Panc1 (cell line): ENCODE measurements at places on chromosomes 16 and 17.

DNA sequence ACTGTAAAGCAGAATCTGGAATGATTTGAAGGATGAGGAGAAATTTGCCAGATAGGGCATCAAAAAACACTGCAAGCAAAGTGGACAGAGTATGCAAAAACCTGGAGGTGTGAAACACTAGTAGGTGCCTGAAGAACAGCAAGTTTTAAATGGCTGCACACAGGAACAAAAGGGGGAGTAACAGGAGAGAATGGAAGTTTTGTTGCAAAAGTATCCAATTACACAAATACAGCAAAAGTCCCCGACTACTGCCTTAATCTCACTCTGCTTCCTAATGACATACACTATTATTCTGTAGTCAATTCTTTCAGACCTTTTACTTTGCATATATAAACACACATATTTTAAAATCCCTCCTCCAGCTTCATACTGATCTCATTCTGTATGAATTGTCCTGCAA lies 1.5 kb downstream of the HEATR6 start:
- DNase-seq, result no peak

DNA sequence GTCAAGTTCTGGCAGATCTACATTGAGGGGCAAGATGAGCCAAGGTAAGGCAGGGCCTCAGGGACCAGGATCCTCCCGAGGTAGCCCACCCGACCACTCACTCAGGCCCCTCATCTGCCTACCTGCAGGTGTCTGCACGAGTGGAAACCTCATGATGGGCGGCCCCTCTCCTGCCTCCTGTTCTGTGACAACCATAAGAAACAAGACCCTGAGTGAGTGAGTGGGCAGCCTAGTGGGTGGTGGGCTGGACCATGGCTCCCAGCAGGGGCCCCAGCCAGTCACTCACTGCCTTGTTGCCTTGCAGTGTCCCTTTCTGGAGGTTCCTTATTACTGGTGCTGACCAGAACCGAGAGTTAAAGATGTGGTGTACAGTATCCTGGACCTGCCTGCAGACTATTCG lies 5.4 kb downstream of the EDC4 start:
- DNase-seq, result no peak

GRCh38 chr16:70749681-70750601 lies 51.0 kb downstream of the VAC14 start:
- DNase-seq, result no peak

- DNase-seq, result no peak
These were observed 597.9 kb downstream of the KCNJ2 start for GRCh38 chr17:70767102-70767701.

DNA sequence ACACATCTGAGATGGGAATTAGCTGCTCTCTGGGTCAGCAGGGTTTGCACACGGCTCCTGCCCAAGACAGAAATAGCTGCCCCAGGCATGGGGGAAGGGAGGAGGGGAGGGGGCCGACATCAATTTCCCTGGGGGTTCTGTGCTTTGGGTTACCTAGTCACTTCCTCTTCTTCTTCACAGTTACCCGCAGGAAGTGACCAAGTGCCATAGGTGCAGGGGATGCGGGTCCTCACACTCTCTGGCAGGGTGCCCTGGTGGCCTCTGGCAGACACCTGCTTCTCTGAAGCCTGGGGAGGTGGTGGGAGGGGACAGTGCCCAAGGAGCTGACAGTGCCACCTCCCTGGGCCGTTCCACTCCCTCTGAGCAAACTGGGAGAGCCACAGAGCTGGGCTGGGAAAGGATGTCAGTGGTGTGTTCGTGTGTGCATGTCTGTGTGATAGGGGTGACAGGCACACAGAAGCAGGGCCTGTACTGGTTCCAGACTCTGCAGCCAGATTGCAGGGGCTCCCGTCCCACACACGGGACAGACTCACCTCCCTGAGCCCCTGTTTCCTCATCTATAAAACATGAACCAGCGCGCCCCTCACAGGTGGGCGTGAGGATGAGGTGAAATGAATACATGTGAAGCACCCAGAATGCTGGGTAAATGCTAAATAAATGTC lies 18.2 kb downstream of the SCN4A start:
- DNase-seq, result no peak

GRCh38 chr17:50690887-50691549 lies 16.7 kb downstream of the ANKRD40 start:
- DNase-seq, result no peak

- no peak for DNase-seq
These were observed 563 bp downstream of the METRNL start for GRCh38 chr17:83079766-83080578.

- DNase-seq, result no peak
These were observed 70.2 kb downstream of the CYLD start for GRCh38 chr16:50812046-50812445.

DNA sequence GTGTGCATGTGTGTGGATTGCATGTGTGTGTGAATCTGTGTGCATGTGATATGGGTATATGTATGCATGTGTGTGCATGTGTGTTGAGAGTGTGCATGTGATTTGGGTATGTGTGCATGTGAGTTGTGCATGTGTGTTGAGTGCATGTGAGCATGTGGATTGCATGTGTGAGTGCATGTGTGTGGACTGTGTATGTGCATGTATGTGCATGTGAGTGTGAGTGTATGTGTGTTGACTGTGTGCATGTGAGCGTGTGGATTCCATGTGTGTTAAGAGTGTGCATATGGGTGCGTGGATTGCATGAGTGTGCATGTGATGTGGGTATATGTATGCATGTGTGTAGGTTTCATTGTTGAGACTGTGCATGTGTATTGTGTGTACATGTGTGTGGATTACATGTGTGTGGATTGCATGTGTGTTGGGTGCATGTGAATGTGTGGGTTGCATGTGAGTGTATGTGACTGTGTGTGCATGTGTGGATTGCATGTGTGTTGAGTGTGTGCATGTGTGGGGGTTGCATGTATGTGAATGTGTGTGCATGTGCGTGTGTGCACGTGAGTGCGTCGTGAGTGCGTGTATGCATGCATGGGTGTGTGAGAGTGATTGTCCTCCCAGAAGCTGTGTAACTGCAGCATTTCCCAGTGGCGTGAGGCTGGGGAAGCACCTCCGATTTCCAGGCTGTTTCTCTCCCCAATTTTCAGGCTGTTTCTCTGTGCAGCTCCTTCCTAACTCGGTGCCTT lies 19.4 kb downstream of the C1QTNF1 start:
- DNase-seq, result no peak

GRCh38 chr17:35254107-35254773 lies 11.4 kb downstream of the SLFN5 start:
- peak; percentile 59 for DNase-seq

DNA sequence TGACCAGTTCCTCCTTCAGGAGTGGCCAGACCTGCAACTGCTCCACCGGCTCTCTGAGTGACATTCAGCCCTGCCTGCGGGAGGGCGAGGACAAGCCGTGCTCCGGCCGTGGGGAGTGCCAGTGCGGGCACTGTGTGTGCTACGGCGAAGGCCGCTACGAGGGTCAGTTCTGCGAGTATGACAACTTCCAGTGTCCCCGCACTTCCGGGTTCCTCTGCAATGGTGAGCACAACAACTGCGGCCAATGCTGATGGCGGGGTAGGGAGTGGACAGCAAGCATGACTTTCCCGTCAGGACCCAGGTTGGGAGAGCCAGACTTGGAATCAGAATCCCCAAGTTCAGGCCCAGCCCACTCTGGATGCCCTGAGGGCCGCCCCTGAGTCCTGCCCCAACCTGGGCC lies 12.2 kb downstream of the ITGB4 start:
- DNase-seq, result no peak

GRCh38 chr17:82371333-82372248 lies at the start of gene UTS2R:
Gene UTS2R, plus strand, starts transcription at chr17:82371765. Its CDS starts 2,560 bp downstream, at chr17:82374325.
- no peak for DNase-seq

- DNase-seq, result no peak
These were observed 94.9 kb upstream of the C17orf78 start for GRCh38 chr17:37280841-37281240.

DNA sequence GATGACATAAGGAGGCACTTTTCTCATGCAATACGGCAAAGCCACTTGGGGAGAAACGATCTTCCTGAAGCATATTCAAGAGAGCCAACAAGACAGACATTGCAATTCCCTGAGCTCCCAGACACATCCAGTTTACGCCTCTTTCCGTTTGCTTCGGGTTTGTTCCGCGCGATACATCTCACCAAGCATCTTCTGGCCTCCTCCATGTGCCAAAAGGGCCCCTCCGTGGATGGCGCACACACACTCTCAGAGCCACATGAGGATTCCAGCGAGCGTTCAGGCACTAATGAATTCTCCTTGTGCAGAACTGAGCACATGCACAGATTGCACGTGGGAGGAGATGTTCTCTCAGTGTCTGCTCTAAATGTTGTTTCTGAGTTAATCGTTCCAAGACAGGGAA lies 146.7 kb upstream of the SHISA6 start:
- DNase-seq, result no peak

GRCh38 chr16:1992704-1993317 lies 3.0 kb downstream of the SYNGR3 start:
- no peak for DNase-seq

GRCh38 chr16:55499281-55499680 lies 9.6 kb upstream of the LPCAT2 start:
- DNase-seq, result no peak

DNA sequence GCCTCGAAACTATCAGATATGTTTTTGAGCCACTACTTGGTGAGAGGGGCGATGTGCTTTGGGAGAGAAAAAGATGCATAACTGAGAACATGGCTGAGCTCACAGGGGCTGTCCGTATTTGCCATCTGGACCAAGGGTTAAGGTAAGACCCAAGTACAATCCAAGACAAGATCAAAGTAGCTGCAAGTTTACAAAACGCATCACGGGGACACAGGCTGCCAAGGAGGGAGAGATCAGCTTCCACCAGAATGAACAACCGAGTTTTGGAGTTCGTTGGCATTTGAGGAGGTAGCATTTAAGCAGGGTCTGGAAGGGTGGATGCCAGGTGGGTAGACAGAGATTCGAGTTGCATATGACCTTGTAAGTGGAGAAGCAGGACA lies 2.2 kb downstream of the PITPNC1 start:
- no peak for DNase-seq

GRCh38 chr17:29155966-29156338 lies 24.2 kb downstream of the MYO18A start:
- no peak for DNase-seq

DNA sequence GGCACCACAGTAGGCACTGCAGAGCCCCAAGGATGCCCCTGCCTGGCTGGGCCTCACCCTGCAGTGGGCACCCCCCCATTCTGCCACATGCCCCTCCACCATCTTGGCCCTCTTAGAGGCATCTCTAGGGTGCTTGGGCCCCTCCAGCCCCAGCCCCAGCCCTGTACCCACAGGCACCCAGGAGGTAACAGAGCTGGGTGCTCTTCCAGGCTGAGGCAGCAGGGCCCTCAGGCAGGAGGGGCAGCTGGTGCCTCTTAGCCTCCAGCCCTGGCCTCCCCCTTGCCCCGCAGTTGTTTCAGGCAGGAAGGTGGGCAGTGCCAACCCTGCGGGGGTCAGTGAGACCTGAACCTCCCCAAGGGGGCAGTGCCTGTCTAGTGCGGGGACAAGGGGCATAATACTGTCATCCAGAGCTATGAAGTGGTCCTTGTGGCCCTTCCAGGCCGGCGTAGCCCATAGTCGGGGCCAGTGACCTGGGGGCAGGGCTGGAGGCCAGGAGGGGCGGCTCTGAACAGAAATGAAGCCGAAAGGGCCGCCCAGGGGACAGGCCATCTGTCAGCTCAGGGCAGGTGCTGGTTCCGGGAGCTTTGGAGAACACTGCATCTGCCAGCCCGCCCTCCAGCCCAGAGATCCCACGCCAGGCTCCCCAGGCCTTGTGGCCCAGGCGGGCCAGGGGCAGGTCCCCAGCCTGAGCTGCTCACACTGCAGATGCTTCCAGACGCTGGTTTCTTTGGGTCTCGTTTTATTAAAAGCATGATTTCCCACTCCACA lies 4.9 kb upstream of the AATK start:
- no peak for DNase-seq

DNA sequence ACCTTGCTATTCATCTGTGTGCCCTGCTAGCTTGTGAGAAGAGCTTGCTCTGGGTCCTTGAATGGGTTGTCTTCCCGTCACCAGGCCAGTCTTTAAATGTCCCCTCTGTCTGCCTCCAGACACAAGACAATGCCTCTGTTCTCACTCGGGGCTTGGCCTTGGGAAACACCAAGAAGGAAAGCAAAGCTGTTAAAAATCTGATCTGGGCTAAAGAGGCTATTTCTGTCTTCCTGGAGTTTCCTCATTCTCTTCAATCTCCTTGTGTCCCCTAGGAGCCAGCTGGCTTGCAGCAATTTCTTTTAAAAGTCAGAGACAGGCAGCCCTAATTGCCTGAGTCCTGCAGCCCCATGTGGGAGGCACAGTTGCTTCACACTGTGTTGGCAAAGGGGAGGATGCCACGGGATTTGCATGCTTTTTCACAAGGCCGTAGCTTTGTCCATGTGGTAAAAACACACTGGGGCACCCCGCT lies 2.5 kb downstream of the DNAI2 start:
- DNase-seq, result no peak

DNA sequence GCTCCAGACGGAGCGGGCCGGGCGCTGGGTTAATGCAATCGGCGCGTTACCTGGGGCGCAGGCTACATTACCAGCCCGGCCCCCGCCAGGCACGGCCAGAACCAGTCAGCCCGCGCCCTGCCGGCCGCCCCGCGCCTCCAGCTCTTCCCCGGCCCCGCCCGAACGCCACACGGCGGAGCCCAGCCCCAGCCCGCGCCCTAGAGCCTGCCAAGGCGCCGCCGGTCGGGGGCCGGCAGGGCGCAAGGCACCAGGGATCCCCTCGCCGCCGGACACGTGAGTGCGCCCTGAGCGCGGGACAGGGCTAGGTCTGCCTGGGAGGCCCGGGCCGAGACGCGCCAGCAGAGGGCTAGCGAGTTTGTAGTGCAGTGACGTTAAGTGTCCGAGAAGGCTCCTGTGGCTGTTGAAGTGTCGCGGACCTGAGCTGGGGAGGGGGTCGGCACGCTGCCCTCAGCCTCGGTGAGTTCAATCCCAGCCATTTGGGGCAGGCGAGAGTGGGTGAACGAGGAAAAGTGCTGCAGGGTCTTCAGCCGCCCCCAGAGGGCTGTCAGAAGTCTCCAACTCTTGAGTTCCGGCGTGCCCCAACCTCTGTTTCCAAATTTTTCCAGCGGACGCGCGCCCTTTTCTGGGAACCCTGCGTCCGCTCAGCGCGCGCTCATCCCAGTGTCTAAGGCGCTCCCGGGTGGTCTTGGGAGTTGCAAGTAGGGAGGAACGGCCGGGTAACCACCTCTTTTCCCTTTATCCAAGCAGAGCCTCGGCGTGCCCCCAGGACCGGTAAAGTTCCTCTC lies at the start of gene SLC6A2:
TSS of gene SLC6A2 (plus strand) at position 92 of the 785 bp plus-strand sequence. CDS start 707 bp downstream, outside the sequence.
- no peak for DNase-seq

GRCh38 chr17:54876656-54877195 lies 23.9 kb upstream of the TOM1L1 start:
- no peak for DNase-seq

GRCh38 chr16:84144209-84144858 lies 643 bp downstream of the HSDL1 start:
- DNase-seq, result no peak

- DNase-seq, result no peak
These were observed 3.8 kb upstream of the ICAM2 start for GRCh38 chr17:64024215-64024654.

GRCh38 chr16:50635505-50636392 lies 45.4 kb downstream of the SNX20 start:
- DNase-seq, result no peak

DNA sequence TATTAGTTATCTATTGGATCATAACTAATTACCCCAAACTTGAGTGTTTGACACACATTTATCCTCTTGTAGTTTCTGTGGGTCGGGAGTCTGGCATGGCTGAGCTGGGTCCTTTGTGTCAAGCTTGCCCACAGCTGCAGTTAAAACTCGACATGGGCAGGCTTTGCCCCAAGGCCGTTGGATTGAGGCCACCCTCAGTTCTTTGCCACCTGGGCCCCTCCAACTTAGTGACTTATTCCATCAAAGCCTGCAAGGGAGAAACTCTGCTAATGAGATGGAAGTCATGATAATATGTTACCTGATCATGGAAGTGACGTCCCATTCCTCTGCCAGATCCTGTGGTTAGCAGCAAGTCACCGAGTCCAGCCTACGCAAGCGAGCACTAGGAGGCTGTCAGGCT lies 17.2 kb downstream of the TBCD start:
- DNase-seq, result no peak
